ENCODE measurements at places on chromosomes 6 and 20.

- DNase-seq: no peak
Observed at GRCh38 chr6:113669606-113670005, 187.5 kb upstream of the MARCKS start.

DNA sequence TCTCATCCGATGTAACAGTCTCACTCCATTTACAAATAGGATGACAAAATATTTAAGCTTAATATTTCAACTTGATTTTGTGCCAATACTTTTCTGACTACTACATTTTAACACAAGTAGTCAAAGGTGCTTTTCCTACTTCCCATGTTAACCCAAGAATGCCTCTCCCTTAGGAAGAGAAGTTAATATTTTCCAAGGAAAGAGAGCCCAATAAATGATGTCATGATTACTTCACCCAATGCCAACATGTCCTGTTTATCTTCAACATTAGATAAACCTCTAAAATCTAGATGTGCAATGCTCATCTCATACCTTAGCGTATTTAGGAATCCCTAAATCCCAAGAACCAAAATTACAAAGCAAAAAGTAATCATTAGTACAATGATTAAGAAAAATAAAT lies 156.7 kb upstream of the TENT5A start:
- no peak for DNase-seq

DNA sequence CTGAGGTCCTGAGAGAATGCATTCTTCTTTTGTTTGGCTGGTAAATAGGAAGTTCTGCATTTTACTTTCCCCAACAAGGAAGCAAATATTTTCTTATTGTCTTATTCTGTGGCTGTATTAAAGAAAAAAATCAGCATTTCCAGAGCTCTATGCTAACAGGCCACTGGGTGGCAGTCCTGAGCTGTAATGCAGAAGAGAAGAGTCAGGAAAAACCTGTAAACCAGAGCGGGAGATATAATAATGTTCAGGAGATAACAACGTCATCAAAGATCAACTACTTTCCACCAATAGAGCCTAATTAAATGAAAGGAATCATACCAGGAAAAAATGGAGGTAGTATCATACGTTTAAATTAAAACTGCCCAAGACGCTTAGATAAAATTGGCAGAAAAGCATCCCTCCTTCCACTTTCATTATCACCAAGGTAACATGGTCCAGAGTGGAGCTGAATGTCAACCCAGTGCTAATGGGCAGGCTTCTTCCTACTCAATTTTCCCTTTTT lies 55.6 kb upstream of the CARMIL1 start:
- peak; percentile 85 for DNase-seq

DNA sequence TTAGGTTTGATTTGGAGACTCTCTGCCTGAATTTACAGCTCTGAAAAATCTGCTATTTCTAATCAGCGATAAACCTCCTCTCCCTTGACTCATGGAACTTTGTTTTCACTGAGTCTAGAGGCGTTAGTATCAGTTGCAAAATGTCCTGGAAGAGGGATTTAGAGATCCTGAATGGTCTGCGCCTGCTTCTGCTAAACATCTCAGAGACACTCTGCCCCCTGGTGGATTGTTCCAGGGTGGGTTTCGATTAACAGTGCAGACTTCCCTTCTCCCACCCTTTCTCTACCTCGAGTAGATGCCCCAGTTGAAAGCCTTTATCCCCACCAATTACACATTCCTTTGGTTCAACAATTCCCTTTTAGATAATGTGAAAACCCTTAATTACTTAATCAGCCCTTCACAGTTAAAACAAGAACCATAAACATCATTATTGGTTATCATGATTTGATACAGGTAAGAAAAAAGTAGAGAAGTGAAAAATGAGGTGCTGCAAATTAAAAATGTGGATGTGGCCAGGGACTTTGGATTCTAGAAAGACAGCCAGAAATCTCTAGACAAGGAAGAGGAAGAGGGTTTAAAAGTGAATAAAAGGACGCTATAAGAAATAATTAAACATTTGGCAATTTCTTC lies 5.5 kb downstream of the HTR1B start:
- peak; percentile 45 for DNase-seq

- peak; percentile 93 for DNase-seq
Observed at GRCh38 chr6:137341681-137342195, 122.6 kb upstream of the IFNGR1 start.

- no peak for DNase-seq
Observed at GRCh38 chr6:144601221-144601620, 316.1 kb downstream of the UTRN start.

DNA sequence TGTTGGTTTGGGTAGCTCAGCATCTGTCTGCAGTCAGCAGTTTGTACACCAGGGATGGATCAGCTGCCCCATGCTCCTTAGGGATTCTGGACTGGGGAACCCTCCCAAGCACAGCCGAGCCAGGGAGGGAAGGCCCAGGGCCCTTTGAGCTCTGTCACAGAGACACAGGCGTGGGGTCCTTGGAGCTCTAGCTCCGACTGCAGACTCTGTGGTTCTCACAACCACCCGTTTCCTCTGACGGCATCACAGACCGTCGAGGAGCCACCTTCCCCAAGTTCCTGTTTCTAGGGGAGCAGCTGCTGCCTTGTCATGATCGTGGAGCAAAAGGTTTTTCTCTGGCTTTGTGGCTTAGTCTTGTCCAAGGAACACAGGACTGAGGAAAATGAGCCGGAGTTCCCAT lies at the start of gene SLA2:
SLA2 (minus strand) TSS at position 199 of the 400 bp plus-strand sequence. CDS start 4,861 bp downstream, outside the sequence.
- DNase-seq: no peak

DNA sequence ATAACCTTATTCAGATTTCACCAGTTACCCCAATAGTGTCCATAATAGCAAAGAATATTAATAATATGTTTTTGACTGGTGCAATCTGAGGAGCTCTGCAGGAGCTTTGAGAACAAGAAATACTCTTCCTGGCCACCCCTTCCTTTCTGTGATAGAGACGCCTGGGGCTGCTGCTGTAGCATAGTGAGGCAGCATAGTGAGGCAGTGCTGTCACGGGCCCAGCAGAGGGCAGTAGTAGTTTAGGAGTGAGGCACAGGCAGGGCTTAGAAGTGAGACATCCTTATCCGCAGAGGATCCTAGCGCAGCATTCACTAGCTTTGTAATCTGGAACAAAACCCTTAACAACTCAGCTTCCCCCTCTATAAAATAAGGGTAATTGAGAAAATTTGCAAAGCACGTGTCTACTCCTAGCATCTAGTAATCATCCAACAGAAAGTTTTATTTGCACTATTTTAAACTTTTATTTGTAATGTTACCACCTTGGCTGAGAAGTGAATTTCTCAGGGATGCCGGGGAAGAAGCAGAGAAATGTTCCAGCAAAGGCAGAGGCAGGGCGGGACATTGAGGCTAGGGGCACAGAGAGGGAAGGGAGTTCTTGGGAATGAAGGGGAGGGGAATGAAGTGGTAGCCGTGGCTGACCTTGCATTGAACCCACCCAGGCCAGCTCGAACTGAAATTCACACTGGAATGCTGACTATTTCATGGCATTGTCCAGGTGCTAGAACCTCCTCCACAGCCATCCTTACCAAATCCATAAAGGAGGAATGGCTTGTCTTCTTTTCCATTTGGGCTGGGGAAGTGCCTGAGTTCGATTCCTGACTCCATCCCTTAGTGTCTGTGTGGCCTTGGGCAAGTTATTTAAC lies 78.8 kb downstream of the CDS2 start:
- DNase-seq: peak; percentile 81

GRCh38 chr6:74764486-74764885 lies 441.4 kb downstream of the COL12A1 start:
- DNase-seq: no peak

- peak; percentile 78 for DNase-seq
Observed at GRCh38 chr6:94323853-94324252, 904.5 kb upstream of the EPHA7 start.

DNA sequence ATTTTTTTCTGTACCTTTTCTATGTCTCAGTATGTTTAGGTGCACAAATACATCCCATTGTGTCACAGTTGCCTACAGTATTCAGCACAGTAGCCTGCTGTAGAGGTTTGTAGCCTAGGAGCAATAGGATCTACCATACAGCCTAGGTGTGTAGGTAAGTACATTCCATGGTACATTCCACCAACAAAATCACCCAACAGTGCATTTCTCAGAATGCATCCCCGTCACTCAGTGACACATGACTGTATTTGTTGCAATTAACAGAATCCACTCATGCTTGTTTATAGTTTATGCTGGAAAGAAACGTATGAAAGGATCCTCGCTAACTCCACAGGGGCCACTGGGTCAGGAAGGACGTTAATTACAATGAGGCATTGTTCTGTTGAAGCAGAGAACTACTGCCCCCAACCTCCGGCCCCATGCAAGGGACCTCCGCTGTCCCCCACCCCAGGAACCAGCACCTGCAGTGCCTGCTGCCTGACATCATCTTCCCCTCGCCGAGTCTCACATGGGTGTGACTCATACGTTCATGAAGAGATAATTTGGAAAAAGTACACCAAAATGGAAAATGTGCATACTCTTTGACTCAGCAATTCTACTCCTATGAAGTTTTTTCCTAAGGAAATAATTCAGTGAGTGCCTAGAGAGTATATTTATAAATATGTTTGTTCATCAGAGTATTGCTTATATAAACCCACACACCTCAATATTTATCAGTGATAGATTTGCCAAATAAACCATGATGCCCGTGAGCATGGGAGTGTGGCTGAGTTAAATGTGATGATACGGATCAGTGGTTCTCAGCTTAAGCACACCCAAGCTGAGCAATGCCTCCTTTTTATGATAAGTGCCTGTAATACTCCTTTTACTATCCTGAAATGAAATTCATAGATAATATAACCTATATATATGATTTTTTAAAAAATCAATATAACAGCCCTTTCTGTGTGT lies 156.4 kb upstream of the ECI2 start:
- DNase-seq: peak; percentile 12

GRCh38 chr20:62935968-62936585 lies 1.9 kb upstream of the GID8 start:
- DNase-seq: no peak

DNA sequence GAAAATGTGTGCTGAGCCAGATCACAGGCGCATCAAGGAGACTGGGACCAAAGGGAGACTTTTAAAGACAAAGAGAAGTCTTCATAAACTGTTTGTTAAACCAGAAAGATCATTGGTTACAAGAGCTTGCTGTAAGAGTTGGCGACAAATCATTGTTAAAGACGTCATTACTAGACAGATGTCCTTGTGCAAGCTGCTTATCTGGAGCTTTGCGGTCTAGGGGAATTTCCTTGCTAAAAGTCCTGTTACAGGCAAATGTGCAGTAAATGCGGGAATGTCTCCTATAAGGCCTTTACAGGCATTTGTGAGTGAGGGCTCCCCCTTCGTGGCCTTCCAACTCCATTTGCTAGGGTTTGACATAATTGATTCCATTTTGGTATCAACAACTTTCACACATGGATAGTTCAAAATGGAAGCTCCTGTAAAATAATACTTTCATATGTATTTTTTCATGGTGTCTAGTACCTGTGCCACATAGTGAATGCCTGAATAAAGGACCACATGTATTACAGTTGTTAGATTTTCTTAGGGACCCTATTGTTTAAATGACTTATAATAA lies 362.4 kb downstream of the UTRN start:
- DNase-seq: no peak

GRCh38 chr6:157655139-157655538 lies 167.9 kb upstream of the SNX9 start:
- no peak for DNase-seq

Measured in NCI-H69 (cell line).